Activated CD4-positive, alpha-beta T cell treated with anti-CD3 and anti-CD28 coated beads for 24 hours (primary cell): ENCODE measurements at places on chromosomes 4 and X.
A peak's percentile ranks its signal among the peaks of the same experiment; 100 is the strongest.

DNA sequence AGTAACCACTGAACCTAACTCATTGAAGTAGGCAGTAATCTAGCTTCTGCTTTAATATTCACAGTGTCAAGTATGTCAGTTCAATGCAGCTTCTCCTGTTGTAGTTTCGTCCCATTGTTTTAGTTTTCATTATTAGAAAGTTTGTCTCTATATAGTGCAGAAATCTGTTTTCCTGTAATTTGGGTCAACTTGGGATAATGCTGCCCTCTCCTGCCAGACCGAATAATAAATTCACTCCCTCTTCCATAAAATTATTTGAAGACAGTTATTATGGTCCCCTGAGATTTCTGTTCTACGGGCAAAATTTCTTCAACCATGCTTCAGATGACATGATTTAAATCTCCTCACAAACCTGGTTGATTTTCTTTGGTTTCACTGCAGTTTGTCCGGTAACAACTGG lies 4.6 kb upstream of the LUZP4 start:
- no peak for DNase-seq

DNA sequence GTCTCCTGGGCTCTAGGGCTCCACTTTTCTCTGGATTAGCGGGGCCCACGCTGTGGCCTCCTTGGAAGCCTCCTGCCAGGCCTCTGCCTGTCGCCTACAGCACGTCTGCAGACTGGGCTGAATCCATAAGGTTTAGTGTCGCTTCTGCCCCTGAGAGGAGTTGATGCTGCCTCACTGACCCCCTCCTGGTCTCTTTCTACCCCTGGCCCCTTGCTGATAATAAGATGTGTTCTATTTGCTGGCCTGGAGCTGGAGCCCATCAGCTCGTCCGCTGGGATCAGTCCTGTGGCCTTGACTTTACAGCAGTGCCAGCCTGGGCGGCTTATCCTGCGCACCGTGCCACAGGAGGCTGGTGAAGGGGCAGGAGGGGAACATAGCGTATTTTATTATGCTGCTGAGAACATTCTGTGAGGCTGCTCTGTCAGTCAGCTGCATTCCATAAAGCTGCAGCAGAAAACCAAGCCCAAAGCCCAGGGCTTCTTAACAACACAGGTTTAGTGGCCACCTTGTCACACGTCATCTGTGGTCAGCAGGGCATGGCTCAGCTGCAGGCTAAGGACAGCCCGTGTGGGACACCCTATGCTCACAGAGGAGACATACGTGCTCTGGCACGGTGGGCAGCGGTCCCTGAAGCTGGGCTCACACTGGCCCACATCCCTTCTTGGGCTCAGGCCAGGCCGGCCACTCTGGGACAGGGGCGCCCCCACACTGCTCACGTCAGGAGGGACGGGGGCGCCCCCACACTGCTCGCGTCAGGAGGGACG lies 29.3 kb upstream of the HGFAC start:
- DNase-seq: no peak

- DNase-seq: no peak
These were observed 34.0 kb upstream of the GNPDA2 start for GRCh38 chr4:44760142-44760898.

DNA sequence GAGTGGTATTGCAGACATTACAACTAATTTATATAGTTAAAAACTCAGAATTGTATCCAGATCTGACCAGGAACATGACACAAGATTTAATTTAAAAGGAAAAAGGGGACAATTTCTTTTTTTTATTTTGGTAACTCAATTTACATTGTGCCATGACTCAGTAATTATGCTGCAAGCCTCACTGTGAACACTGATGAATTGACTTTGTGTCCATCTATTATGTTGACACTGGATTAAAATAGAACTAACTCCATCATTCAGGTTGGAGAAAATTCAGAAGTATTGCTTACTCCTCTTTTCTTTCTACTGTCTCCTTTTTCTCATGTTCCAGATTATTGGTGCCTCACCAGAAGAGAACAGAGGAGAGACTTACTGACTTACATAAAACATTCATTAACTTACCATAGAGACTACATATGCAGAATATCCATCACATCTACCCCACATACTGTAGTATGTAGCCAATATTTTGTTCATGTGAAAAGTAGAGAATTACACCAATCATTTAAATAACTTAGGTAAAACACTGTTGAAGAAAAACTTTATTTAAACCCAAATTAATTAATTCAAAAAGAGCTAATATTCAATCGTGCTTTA lies 15.8 kb upstream of the LEF1 start:
- DNase-seq: no peak

GRCh38 chr4:87835197-87835596 lies 2.4 kb downstream of the MEPE start:
- DNase-seq: no peak

- DNase-seq: no peak
These were observed 37.9 kb downstream of the WDR1 start for GRCh38 chr4:10078481-10079233.

- no peak for DNase-seq
These were observed 163.1 kb downstream of the ARAP2 start for GRCh38 chr4:36081185-36081584.

- DNase-seq: no peak
These were observed 10.3 kb downstream of the AKAP17A start for GRCh38 chrX:1601768-1602085.

DNA sequence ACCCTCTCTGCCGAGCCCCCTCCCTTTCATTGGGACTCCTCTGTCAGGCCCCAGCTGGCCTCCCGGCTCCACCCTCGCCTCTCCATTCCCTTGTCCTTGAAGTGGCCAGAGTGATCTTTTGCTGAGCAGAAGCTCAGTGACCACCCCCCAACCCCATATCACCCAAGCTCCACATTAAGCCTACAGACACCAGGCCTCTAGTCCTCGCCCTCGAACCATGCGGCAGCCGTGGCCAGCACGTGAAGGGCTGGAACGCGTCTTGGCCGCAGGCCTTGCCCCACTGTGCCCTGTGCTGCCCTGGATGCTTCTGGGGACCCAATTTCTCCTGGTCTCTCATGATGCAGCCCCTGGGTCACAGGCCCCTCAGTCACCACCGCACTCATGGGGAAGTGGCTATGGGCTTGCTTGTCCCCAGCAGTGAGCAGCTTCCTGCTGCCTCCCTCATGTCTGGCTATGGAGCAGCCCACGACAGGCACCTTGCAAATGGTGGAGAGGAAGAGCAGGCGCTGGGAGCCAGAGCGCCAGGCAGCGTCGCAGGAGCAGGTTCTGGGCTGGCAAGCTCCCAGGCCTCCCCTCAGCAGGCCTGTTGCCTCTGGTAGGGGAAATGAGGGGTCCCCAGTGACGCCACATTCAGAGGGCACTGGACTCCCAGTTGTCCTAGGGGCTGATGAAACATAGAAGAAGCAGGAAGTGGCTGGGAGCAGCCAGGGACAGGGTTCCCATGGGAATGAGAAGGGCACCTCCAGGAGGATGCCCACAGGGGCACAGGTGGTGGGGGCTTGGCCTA lies 757 bp upstream of the SRPK3 start:
- DNase-seq: no peak

- no peak for DNase-seq
These were observed 17.0 kb downstream of the GPAT3 start for GRCh38 chr4:83552924-83553323.

GRCh38 chrX:143854006-143854405 lies 29.9 kb upstream of the UBE2NL start:
- DNase-seq: no peak

- DNase-seq: no peak
These were observed 30.3 kb downstream of the CCNI start for GRCh38 chr4:77045490-77045889.

GRCh38 chr4:113499696-113500095 lies 261.8 kb downstream of the CAMK2D start:
- DNase-seq: no peak

DNA sequence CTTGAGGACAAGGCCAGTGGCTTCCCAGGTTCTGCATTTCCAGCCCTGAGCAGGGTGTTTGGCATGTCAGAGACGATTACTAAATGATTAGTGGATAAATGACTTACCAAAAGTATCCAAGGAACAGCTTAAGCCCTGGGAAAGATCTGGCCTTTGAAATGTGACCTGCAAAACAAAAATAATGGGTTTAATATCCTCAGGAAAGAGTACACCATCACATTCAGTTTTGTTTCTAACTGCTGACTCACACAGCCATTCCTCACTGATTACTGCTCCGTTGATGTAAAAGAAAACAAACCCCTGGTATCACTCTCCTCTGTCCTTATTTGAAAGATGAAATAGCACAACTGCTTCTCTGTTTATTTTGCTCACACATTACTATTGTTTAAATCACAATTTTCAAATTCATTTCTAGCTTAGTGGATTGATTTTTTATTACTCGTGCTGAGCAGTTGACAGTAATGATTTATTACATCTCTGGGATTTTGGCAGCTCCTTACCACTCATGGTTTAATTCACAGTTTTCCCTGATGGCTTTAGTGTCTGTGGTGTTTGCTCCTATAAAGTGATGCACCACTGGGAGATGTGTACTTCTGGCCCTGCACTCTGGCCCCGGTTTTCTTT lies 117.0 kb downstream of the CBLL2 start:
- DNase-seq: no peak

DNA sequence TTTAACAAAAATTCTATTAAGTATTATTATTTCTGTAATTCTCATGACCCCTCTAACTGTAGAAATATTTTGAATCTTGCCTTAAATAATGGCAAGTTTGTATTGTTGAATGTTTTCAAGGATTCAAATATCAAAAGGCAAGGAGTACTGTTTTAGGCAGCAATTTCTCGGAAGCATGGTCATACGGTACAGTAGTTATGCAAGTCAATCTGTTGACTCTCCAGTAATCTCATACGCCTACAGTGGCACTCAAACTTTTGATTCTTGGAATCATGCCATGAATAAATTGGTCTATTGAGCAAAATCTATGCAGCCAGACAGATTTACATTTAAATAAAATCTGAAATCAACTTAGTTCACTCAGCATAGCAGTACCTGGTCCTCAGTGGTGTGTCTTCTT lies 139.6 kb upstream of the FAM47C start:
- no peak for DNase-seq

GRCh38 chr4:109729718-109730618 lies at the start of gene PLA2G12A:
Gene PLA2G12A (minus strand): TSS chr4:109730070. CDS start chr4:109729809, 261 bp downstream.
- DNase-seq: peak; percentile 52

GRCh38 chrX:108091878-108092291 lies 307 bp downstream of the ATG4A start:
- DNase-seq: no peak

- DNase-seq: no peak
These were observed 139.8 kb upstream of the KIT start for GRCh38 chr4:54517781-54518444.

- DNase-seq: no peak
These were observed 40.7 kb downstream of the KLHL2 start for GRCh38 chr4:165248102-165248501.

DNA sequence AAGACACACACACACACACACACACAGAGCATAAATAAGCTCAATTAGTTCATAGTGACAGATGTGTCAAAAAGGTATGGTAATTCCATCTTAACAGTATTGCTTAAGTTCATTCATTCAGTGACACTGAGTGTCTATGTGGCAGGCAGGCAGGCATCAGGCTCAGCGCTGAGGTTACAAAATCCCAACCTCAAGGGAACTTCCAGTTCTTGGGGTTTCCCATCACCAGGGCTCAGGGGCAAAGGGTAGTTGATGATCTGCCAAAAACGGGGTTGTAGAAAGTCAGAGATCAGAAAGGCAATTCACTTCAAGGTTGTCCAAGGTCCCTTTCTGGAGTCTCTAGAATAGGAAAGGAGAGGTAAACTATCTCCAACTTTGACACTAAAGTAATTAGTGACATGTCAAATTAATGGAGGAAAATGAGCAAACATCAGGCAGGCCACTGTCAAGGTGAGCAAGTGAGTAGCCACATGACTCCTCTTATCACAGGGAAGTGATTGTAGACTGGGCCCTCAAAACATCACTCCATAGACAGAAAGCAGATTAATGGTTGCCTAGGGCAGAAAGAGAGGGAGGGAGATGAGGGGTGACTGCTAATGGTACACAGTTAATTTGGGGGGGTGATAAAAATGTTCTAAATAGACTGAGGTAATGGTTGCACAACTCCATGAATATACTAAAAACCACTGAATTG lies 41.8 kb downstream of the GPC4 start:
- no peak for DNase-seq
